NCI-H446 (cell line): ENCODE measurements at places on chromosomes 2 and 18.

DNA sequence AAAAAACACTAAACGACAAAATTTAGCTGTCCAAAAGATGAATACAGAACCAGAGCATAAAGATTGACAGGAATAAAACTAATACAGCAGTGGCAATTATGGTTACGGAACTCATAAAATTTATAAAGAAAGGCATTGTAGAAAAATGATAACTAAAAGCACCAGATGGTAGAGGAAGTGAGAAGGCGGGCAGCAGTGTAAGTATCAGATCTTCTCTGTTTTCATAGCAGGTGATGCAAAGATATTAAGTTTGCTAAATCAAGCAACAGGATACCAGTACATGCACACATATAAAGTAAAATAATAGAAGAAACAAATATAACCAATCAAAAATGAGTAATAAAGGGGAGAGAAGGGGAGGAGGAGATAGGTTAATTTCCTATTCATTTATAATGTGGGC lies 103.9 kb upstream of the MEX3C start:
- DNase-seq = no peak

DNA sequence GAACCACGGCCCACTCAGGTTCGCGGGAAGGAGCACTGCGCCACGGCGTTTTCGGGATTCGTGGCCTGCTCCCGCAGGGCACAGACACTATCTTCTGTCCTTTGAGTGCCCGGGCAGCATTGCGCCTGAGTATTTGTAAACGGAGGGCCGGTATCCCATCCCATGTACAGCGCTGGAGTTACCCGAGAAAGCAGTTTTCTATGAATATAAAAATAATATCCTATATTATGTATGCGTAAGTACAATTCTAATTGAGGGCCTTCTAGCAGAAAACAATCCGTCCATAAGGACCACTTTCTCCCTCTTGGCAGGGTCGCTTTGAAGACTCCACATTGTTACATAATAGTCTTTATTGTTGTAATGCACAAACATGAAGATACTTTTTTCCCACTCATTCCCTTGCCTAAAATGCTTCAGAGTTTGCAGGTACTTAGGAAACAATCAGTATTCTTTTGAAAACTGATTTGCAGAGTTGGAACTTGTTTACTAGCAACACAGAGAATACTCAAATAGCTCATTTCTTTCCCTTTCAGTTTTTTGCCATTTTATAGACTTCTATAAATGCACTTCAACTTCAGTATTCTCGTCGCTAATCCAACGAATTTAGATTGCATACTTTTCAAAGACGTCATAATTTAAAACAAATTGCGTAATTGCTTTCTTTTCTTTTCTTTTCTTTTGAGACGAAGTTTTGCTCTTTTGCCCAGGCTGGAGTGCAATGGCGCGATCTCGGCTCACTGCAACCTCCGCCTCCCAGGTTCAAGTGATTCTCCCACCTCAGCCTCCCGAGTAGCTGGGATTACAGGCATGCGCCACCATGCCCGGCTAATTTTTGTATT lies 1.0 kb upstream of the REV1 start:
- DNase-seq = no peak

DNA sequence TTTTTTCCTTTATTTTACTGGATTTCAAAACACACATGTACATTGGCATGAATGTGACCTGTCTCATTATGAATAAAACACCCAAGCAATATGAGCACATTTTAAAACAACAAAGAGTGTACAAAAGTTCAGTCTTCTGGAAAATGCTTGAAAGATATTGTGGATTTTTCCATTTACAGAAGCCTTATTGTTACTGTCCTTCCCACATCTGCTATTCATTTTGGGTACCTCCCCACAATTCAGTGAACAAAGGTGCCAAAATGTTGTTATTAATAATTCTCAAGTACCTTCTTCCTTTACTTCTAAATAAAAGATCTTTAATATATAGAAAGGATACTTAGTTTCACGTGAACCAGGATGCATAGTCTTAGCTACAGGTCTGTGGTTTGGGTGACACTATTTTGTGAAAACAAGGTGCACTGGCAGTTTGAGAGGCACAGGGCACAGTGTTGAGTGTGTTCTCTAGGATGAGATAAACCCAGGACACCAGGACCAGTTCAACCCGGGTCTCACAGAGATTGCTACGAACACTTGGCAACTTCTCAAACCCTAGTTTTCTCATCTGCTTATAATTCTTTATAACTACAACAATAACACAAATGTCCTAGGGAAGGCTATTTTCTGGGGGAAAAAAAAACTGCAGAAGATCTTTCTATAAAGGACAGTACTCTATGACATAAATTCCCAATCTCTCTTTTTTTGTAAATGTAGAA lies 84.5 kb upstream of the GALNT5 start:
- no peak for DNase-seq

DNA sequence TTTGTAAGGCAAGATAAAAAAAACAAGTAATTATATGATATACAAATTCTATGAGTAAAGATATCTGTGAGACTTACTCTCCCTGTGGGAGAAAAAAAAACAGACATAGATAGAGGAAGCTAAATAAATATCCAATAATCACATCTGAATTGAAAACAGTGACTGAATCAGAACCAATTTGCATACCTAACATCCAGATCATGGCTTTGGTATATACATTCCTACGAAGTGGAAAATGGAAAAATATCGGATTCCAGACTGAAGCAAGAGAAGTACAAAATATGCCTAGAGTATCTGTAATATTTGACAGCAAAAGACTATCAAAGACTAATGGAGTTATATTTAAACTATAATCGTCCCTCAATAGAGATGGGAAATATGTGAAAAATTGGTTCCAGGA lies 1108.1 kb upstream of the CHAC2 start:
- DNase-seq = no peak

- DNase-seq = no peak
These were observed 123.3 kb upstream of the SLC1A4 start for GRCh38 chr2:64865831-64866345.

- DNase-seq = no peak
These were observed 118.1 kb downstream of the EPB41L3 start for GRCh38 chr18:5425721-5426120.

GRCh38 chr2:29443151-29443550 lies 327.9 kb downstream of the CLIP4 start:
- no peak for DNase-seq

DNA sequence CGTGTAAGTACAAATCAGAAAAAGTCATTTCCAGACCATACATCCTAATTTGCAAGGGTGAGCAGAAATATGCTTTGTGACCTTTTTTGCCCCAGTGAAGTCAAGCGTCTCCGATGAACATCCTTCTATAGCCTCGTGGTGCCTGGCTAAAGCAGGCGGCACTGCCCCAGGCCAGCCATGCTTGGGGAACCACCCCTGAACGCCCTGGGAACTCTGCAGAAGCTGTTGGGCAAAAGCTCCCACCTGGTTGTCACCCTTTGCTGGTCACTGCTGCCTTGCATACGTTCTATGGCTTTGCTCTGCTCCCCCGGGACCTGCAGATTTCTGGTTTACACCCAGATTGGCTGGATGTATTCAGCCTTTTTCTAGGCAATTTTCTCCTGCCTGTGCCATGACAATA lies 256.4 kb downstream of the SS18 start:
- DNase-seq = no peak

DNA sequence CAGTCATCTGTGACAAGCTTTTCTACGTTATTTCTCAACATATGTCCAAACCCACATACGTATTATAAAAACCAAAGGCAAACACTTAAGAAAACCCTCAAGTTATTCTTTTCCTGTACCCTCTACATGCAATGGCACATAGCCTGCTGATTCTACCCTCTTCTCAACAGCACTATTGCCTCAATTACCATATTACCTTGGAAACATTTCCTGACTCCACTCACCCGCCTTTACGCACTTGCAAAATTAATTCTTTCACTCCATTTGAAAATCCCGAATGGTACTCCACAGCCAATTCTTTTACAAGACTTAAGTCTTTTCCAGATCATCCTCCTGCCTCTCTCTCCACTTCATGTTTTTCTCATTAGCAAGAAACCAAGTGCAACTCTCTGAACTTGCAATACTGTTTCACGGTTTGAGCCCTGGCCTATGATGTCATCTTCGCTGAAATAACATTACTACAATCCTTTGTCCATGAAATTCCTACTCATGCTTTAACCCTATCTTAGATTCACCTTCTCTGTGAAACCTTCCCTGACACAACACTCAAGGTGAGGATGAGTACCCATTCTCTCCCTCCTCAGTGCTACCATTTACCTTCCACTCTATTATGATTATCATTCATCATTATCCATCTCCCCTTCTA lies 29.0 kb downstream of the SESTD1 start:
- no peak for DNase-seq

DNA sequence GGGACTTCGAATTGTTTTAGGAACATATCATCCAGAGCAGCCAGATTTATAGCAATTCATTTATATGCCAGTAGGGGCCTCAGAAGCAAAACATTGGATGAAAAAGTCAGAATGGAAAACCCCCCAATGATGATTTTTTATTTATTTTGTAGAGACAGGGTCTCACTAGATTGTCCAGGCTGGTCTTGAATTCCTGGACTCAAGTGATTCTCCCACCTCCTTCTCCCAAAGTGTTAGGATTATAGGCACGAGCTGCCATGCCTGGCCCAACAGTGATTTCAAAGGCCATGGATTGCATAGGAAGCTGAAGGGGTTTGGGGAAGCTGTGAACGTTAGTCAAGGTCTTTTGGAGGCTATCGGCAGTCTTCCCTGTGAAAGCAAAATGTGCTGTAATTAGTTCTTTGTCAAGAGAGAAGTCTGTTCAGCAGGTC lies 21.9 kb upstream of the MCFD2 start:
- no peak for DNase-seq

DNA sequence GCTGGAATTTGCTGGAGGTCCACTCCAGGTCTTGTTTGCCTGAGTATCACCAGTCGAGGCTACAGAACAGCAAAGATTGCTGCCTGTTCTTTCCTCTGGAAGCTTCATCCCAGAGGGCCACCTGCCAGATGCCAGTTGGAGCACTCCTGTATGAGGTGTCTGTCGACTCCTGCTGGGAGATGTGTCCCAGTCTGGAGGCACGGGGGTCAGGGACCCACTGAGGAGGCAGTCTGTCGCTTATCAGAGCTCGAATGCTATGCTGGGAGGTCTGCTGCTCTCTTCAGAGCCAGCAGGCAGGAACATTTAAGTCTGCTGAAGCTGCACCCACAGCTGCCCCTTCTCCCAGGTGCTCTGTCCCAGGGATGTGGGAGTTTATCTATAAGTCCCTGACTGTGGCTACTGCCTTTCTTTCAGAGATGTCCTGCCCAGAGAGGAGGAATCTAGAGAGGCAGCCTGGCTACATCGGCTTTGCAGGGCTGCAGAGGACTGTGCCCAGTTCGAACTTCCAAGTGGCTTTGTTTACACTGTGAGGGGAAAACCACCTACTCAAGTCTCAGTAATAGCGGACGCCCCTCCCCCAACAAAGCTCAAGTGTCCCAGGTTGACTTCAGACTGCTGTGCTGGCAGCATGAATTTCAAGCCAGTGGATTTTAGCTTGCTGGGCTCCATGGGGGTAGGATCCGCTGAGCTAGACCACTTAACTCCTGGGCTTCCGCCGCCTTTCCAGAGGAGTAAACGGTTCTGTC lies 301.1 kb downstream of the ERBB4 start:
- DNase-seq = no peak

GRCh38 chr2:220583725-220584124 lies 956.3 kb downstream of the SLC4A3 start:
- DNase-seq = no peak

GRCh38 chr2:19474128-19474527 lies 115.7 kb upstream of the OSR1 start:
- DNase-seq = no peak

DNA sequence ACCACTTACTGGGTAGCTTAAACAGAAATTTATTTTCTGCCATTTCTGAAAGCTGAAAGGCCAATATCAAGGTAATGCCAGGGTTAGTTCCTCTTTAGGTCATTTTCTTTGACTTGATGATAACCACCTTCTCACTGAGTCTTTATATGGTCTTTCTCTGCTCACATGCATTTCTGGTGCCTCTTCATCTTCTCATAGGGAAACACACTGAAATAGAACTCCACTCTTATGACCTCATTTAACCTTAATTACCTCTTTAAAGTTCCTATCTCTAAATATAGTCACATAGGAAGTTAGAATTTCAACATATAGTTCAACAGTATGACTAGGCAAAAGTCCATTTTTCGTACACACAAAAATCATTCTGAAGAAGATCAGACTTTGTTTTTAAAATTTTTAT lies 616.8 kb upstream of the VRK2 start:
- DNase-seq = no peak

DNA sequence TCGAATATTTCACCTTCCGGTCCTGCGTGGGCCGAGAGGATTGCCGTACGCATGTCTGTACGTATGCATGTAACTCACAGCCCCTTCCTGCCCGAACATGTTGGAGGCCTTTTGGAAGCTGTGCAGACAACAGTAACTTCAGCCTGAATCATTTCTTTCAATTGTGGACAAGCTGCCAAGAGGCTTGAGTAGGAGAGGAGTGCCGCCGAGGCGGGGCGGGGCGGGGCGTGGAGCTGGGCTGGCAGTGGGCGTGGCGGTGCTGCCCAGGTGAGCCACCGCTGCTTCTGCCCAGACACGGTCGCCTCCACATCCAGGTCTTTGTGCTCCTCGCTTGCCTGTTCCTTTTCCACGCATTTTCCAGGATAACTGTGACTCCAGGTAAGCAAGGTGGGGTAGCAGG lies at the start of gene SERPINB5:
TSS of gene SERPINB5 (plus strand) at position 291 of the 400 bp plus-strand sequence. CDS start 7,471 bp downstream, outside the sequence.
- DNase-seq = peak; percentile 52

DNA sequence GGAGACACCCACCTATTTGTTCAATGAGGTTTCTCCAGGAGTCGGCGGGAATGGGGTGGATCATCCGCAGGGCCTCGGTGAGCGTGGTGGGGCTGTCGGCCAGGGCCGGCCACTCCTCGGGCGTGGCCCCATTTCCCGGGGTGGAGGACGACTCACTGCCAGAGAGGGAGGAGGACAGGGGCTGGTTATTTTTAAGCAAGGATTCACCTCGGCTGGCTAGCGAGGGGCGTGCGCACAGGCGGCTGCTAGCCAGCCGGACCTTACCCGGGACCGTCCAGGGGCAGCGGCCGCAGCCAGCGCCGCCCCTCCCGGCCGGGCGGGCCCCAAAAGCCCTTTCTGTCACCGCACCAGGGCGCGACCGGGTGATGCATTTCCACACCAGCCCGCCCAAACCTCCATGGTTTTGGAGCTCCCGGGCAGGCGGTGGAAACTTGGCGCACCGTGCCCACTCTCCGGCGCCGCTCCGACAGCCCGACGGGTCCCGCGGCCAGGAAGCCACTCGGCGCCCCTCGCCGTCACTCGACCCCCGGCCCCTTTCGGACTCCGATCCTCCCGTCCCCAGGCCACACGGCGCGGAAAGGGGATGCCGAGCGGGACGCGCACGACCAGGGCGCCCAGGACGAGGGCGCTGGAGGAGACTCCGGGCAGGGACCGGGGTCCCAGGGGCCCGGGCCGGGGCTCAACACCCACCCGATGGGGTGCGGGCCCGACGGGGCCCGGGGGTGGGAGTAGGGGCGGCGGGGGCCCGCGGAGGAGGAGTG lies 57.1 kb downstream of the SNORC start:
- DNase-seq = no peak

- no peak for DNase-seq
These were observed 48.4 kb downstream of the NPPC start for GRCh38 chr2:231877533-231878456.

DNA sequence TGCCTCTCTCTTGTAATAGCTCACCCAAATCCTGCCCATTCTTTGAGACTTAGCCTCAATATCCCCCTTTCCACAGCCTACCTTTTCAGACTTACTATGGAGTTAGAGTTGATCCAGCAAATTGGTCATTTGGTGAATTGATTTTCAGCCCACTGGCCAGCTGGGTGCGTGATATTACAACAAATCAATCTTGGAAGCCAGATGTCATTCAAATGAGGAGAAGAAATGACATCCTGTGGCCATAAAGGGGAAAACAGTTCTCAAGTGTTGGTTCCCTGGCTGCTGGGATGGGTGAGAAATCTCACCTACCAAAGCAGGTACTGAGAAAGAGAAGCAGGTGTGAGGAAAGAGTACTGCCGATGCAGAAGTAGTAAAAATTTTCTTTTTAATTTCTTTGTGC lies 36.7 kb upstream of the FOXI3 start:
- no peak for DNase-seq
